SJCRH30 (cell line): ENCODE measurements at places on chromosomes 4 and X. TPM values are rescaled to one million over a fixed set of nuclear protein-coding genes. Genes with fewer than 3 reads are reported as not detected.

DNA sequence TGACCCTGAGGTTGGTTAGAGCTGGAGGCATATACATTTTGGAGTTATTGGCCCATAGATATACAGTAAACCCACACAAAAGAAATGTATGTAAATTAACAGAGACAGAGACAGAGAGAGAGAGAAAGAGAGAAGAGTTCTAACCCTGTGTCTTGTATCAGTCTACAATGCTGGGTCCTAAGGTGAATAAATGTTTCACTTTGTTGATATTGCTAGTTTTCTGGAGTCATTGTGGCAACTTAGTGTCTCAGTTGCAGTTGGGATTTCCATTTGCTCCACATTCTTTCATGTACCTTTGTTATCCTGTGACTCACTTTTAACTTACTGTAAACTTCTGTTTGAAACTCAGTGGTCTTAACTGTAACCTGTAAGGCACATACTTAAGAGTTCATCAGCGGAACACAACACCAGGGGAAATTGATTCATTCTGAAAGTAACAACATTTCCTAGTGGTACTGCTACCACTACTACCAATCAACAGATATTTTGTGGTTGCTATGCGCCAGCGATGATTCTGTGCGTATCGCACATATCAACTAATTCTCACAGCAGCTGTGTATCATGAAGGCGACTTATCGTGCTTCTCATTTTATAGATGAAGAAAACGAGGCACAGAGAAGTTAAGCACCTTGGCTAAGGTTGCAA, 38.5 kb upstream of the ETDA start:
- DNase-seq: no peak

DNA sequence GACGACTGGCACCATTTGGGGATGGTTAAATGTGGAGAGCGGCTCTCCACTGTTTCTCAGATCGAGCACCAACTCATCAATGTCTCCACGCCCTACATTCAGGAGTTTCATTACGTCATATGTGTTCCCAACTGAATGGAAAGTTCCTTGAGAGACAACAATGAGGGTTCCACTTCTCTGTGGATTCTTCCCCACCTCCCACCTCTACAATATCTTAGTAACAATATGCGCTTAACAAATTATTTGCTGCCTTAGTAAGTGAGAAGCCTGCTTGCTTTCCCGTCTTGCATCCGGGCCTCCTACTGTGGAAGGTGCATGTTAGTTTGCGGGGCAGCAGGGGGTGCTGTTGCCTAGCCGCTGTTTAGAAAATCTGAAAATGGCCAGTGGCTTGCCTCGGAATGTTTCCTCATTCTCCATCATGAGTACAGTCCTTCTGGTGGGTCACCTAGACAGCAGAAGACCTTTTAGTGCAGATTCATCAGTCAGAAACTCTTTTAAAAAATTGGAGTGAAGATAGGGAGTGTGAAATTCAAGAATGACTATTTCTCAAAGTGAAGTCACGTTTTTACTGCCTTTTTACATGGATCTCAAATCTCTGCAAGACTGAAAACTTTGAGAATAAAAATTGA, 55.7 kb downstream of the PHOX2B start:
- peak; percentile 70 for DNase-seq

DNA sequence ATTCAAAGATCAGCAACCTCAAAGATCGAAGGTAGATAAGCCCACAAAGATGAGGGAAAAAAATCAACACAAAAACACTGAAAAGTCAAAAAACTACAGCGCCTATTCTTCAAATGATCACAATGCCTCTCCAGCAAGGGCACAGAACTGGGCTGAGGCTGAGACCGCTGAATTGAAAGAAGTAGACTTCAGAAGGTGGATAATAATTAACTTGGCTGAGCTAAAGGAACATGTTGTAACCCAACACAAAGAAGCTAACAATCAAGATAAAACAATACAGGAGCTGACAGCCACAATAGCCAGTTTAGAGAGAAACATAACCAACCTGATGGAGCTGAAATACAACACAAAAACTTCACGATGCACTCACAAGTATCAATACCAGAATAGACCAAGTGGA, 231.1 kb downstream of the STPG2 start:
- DNase-seq: no peak

GRCh38 chr4:15425520-15425919, 2.3 kb upstream of the C1QTNF7 start:
- DNase-seq: no peak

GRCh38 chr4:6071959-6072720, 53.9 kb upstream of the C4orf50 start:
- DNase-seq: no peak

PNPLA4 gene
- 0.18 TPM in 1 of 2 replicates, not detected in the other for total RNA-seq

DNA sequence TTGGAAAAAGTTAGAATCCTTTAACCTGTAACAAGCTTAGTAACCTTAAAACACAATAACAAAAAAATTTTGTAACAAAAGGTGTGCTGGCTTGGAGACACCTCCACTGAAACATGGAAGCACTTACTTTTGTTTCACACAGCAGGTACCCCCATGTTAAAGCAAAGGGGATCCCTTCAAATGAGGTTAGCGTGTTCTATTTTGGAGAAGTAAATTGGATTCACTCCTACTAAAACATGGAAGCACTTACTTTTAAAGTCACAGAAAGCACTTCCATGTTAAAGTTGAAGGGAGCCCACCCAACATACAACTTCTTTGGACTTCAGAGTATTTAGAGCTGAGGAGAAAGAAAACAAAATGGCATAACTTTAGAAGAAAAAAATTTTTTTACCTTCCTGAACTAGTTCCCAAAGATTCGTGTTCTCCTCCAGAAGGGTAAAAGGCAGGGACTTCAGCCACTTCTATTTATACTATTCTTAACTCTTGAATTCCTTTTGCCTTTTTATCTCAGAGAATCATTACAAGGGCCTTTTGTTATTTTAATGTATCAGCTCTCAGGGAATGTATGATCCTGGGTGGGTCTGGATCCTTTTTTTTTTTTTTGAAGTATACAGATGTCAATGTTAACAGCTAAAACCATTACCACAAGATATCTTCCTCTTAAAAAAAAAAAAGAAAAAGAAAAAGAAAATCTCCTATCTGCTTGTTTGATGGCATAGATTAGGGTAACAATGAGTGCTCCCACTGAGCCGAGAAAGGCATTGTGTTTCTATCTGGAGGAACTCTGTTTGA, 11.5 kb downstream of the LARP7 start:
- DNase-seq: no peak

DNA sequence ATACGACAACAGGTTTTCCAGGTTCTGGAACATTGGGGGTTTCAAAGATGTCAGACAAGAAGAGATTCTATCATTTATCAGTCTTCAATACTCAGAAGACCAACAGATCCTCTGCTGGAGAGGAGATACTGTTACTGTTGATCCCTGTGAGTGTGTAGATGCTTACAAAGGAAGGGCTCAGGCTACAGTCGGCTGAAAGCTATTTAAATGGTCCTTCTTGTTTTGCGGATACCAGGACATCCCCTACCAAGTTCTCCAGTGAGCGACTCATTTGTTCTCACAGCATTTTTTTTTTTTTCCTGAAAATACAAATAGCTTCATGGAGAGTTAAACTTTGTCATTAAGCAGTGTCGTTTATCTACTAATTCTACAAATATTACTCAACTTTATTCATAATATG, 201.6 kb downstream of the CAMK2D start:
- no peak for DNase-seq

DNA sequence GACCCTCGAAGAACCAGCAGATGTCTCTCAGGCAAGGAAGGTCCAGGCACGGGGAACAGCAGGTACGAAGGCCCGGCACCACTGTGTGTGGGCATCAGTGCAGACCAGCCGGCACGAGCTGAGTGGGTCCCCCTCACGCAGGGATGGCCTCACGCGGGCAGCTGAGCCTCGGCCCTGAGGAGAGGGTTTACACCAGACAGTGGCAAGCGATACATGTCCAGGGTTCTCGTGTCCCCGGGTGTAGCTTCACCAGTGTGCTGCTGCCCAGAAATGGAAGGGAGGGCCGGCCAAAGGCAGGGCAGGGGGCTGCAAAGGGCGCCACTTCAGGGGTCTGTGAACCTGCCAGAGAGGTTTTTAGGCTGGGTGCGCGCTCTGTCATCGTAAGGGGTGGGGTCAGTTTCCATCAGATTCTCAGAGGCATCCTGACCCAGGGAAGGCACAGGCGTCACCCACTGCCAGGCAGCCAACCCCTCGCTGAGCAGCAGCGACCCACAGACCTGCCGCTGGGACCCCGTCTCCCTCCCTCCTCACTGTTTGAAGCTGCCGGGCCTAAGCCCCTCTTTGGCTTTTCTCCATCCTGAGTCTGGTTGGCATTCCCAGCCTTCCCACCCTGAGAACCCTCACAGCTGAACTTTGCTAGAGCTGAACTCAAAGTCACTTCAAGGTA, 107.0 kb downstream of the CPZ start:
- no peak for DNase-seq

GRCh38 chrX:1103360-1103759, 109.1 kb downstream of the CRLF2 start:
- no peak for DNase-seq

GRCh38 chr4:110268352-110268751, 69.9 kb upstream of the ELOVL6 start:
- no peak for DNase-seq

GRCh38 chrX:37666516-37666915, 19.1 kb upstream of the XK start:
- DNase-seq: no peak

DNA sequence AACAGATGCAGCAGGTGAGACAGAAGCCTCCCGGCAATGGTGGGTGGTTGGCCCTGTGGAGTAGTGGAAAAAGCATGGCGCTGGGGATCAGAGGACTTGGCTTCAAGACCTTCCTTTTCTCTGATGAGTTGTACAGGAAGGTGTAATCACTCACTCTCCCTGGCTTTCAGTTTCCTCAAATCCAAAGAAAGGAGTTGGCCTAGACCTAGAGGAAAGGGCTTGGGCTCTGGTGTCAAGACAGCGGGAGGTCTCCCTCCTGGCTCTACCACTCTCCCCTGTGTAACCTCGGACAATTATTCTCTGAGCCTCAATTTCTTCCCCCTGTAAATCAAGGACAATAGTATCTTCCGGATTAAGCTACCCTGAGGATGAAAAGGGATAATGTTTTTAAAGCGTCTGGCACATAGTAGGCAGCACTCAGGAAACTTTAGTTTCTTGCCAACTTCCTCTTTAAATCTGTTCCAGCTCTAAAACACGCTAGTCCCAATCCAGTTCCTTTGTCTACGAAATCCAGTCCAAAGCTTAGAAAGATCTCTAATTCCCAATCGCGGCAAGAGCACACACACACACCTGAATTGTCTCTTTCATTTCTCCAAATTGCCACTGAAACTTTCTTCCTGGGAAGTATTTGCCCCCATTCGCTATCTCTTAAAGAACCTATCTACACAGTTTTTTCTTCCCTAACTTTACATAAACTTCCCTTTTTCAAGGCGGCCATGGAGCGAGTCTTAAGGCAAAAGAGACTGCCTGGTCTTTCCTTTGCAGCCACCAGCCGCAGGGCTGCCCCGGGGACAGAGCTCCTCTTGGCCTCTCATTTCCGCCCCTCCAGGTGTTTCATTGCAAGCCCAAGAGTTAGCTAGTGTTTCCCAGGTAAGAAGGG, 29.9 kb upstream of the GPC4 start:
- DNase-seq: peak; percentile 28

DNA sequence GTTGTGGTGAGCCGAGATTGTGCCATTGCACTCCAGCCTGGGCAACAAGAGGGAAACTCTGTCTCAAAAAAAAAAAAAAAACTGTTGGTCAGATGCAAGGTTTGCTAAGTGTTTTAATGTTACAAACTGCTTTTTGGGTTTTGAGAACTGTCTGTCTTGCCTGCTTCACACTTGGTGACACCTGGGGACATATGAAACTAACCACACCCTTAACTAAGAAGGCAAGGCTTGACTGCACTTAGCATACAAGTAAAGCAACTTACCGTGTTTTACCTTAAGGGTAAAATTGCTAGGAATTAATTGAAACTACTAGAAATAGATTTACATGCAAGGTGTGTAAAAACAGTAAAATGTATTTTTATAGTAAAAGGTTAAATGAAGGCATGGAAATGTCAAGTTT, 180.4 kb downstream of the OR13H1 start:
- DNase-seq: no peak

GLRA3 gene
- not detected in 2 replicates for total RNA-seq

DNA sequence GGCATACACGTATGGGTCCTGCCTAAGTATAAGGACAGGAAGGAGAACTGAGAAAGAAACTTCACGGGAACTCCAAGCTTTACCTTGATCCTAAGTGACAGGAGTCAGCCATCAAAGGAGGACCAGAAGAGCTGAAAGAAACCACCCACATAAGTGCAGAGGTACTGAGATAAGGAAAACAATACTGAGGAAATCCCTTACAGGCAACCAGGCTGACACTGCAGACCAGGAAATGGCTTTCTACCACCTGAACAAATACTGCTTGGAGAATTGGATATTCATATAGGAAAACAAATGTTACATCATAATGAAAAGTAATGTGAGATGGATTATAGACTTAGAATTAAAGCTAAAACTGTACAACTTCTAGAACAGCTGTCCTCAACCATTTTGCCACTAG, 127.0 kb downstream of the IL15 start:
- peak; percentile 5 for DNase-seq

- no peak for DNase-seq
Measured at GRCh38 chrX:45697591-45697990, 496.9 kb upstream of the DIPK2B start.

PABPC1L2A gene
- total RNA-seq: not detected in 2 replicates

DNA sequence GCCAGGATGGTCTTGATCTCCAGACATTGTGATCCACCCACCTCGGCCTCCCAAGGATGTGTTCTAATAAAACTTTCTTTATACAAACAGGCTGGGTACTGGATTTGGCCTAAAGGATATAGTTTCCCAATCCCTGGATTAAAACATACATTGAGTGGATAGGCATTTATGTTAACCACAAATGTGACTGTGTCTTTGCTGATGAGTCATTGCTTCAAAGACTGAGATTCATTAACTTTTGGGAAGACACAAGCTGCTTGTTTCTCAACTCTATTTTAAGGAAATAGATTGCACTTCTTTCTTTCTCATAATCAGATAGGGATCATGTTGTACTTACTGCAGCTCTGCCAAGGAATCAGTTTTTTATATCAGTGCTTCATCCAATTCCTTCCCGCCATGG, 131.3 kb upstream of the AGA start:
- DNase-seq: no peak

- no peak for DNase-seq
Measured at GRCh38 chrX:104921584-104922205, 298.8 kb downstream of the TEX13A start.

DNA sequence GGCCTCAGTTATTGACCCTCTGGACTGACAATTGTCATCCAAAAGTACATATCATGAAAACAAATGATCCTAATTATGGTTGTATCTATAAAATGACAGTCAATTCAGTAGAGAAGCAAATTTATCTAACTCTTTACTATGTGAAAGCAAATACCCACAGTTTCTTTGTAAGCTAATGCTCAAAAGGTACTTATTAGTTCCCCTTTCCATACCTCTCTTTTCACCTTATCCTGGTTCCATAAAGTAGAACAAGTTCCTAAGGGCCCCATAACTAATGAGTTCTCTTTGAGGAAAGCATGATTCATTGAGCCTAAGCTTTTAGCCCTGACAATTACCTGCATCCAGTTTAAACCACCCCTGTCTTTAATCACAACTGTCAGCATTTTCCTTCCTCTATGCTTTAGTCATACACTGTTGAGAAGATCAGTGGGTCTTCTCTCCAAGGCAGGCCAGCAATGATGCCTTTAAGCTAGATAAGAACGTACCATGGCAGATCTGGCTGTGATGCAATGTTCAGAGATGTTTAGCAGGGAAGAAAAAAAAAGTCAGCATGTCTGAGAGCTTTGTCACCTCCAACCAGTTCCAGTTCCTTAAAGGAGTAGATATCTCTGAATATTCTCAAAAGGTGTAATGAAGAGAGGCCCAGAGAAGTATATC, 179.7 kb upstream of the RASGEF1B start:
- no peak for DNase-seq

GPR82 gene
- total RNA-seq: not detected in 2 replicates
